ENCODE measurements at places on chromosomes 3 and 15.

GRCh38 chr15:33392453-33392852, 81.7 kb downstream of the RYR3 start:
- DNase-seq = no peak

DNA sequence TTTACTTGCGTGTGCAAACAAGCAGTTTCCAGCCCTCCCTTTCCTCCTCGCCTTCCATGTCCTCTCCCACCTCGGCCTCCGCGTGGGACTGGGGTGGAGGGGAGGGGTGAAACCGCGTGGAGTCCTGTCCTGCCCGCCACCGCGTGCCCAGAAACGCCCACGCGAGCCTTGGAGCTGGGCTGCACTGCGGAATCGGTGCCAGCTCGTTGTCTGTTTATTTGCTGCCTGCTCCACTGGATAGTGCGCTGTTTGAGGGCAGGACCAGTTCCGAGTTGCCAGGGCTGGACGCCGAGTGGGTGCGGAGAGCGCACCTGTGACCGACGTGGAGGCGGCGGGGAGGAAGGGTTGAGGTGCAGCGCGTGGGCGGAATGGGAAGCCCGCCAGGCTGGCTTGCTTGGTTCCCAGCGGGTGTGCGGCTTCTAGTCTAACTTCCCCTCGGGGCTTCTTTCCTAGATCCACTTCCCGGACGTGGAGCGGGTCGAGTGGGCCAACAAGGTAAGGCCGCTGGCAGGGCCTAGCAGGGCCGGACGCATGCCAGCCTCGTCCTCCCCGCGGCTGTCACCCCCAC, 17.3 kb downstream of the ESYT3 start:
- DNase-seq = no peak

GRCh38 chr15:97977734-97978133, 17.2 kb downstream of the ARRDC4 start:
- no peak for DNase-seq

GRCh38 chr3:184726497-184726896, 14.6 kb upstream of the MAGEF1 start:
- no peak for DNase-seq

GRCh38 chr3:183031826-183032225, 51.5 kb upstream of the DCUN1D1 start:
- DNase-seq = no peak

DNA sequence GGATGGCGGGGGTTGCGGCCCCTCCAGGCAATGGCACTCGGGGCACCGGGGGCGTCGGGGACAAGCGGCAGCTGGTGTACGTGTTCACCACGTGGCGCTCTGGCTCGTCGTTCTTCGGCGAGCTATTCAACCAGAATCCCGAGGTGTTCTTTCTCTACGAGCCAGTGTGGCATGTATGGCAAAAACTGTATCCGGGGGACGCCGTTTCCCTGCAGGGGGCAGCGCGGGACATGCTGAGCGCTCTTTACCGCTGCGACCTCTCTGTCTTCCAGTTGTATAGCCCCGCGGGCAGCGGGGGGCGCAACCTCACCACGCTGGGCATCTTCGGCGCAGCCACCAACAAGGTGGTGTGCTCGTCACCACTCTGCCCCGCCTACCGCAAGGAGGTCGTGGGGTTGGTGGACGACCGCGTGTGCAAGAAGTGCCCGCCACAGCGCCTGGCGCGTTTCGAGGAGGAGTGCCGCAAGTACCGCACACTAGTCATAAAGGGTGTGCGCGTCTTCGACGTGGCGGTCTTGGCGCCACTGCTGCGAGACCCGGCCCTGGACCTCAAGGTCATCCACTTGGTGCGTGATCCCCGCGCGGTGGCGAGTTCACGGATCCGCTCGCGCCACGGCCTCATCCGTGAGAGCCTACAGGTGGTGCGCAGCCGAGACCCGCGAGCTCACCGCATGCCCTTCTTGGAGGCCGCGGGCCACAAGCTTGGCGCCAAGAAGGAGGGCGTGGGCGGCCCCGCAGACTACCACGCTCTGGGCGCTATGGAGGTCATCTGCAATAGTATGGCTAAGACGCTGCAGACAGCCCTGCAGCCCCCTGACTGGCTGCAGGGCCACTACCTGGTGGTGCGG, 1.9 kb downstream of the CHST2 start:
- peak; percentile 46 for DNase-seq

DNA sequence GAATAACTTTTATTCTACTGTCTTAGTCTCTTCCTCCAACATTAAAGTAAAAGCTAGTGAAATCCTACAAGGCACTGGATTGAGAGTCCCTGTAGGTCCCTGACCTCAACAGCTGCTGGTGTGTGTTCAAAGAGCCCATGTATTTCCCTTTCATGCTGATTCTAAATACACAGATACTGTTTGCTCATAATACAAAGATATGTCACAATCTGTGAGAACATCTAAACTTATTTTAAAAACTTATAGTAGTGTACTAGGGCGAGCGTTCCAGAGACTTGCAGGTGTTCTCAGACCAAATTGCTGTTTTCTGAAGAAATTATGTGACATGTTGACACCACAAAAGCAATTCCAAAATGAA, 145.9 kb upstream of the LIPC start:
- no peak for DNase-seq

GRCh38 chr15:92011611-92012367, 158.3 kb downstream of the SLCO3A1 start:
- no peak for DNase-seq

All from stimulated activated CD8-positive, alpha-beta memory T cell treated with anti-CD3 and anti-CD28 coated beads, Interleukin-4, amount 100 ng/mL, for 1 hour (primary cell).